ENCODE measurements at places on chromosomes 11 and 22. TPM values are rescaled to one million over a fixed set of nuclear protein-coding genes. Genes with fewer than 3 reads are reported as not detected.
A peak's percentile ranks its signal among the peaks of the same experiment; 100 is the strongest.

PAMR1 gene
- 2.0 TPM for polyA plus RNA-seq

OR52H1 gene
- polyA plus RNA-seq = not detected

SUSD2 gene
- 7.1 TPM for polyA plus RNA-seq

AIFM3 gene
- 1.4 TPM for polyA plus RNA-seq

GRAMD1B gene
- polyA plus RNA-seq = 0.79 TPM

PLA2G6 gene
- polyA plus RNA-seq = 74.1 TPM

SYT9 gene
- 0.08 TPM for polyA plus RNA-seq

DNA sequence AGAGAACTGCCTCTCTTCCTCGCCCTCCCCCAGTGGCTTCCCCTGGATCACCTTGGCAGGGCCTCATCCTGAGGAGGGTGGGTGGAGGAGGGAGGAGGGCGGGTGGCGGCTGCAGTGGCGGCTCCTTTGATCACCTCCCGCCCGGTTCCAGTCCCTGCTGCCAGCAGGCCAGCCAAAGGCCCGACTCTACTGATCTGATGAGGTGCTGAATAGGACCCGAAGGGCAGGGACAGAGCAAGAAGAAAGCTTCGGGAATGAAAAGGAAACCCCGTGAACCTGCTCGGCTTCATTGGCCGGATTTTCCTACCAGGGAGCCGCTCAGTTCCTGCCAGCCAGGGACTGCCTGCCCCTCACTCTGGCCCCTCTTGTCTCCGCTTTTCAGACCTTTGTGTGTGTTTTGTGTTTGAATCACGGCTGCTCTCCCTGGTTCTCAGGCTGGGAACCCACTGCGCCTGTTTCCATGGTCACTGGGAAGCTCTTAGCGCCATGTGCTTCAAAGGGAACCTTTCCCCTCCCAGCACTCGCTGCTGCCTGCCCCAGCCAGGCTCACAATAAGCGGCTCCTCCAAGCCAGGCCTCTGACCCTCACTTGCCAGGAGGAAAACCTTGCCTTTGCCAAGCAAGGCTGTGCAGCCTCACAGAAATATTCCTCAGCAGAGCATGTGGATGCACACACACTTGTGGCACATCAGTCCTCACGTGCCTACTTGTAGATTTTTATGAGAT lies 56.8 kb downstream of the C22orf31 start:
- DNase-seq = peak; percentile 60

DNA sequence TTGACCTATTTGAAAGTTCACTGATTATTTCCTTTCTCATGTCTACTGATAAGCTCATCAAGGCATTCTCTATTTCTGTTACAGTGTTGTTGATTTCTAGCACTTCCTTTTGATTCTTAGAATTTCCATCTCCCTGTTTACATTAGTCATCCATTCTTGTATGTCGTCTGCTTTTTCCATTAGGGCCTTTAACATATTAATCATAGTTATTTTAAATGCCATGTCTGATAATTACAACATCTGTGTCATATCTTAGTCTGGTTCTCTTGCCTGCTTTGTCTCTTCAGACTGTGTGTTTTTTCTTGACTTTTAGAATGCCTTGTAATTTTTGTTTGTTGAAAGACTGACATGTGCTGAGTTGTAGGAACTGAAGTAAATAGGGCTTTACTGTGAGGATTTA lies 602.1 kb downstream of the SOX6 start:
- no peak for DNase-seq

DNA sequence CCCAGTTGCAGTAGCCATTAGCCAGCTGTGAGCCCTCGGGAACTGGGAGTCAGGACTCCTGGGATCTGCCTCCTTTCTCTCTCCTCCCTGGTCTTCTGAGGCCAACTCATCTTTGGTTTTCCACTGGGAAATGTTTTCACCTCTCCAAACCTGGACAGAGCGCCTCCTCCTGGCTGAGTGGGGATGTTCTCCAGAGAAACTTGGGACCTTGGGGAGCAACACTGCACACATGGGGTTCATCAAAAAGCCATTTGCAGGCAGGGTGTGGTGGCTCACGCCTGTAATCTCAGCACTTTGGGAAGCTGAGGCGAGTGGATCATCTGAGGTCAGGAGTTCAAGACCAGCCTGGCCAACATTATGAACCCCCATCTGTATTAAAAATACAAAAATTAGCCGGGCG lies 145.4 kb downstream of the NECTIN1 start:
- no peak for DNase-seq

GRCh38 chr11:120771551-120772060 lies 252.3 kb upstream of the TBCEL start:
- no peak for DNase-seq

DNA sequence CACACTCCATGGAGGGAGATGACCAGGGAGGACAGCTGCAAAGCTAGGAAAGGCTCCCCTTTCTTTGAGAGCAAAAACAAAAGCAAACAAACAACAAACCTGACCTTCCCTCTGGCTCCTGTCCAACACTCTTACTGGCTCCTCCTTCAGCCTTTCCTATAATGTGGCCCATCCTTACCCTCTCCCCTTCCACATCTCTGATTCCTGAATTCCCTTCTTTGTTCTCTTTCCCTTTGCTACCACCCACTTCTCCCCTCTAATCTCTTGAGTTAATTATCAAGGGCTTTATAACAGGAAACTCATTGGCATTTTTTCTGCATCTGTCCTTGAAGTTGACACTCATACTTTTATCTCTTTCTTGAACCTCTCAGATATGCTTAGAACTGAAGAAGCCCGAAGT lies 56.3 kb downstream of the ZNF280B start:
- no peak for DNase-seq

- DNase-seq = no peak
Measured at GRCh38 chr11:133228471-133229329, 303.6 kb downstream of the OPCML start.

DNA sequence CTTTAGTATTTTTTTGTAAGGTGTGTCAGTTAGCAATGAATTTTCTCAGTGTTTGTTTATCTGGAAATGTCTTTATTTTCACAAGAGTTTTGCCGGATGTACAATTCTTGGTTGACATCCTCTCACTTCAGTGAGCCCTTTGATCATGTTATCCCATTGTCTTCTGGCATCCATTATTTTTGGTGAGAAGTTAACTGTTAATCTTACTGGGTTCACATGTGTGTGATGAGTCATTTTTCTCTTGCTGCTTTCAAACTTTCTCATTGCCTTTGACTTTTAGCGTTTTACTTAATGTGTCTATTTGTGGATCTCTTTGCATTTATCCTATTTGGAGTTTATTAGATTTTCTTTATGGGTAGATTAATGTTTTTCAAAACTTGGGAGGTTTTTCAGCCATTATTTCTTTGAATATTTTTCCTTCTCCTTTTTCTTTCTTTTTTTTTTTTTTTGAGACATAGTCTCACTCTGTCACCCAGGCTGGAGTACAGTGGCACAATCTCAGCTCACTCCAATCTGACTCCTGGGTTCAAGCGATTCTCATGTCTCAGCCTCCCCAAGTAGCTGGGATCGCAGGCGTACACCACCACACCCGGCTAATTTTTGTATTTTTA lies 100.5 kb upstream of the RRM1 start:
- no peak for DNase-seq

DNA sequence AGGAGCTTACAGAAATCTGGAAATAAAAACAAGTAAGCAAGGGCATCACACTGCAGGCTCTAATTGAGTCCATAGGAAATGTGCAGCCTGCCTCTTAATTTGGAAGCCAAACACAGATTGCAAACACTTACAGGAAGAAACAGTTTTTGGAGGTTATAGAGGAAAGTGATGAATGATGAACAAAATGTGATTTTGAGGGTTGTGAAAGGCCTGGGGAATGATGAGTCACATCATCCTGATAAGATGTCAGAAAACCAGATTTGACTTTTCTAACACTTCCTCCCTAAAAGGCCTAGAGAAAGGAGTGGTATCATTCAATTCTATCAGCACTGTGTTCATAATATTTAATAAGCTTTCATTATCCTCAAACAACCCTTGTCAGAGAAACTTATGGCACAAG lies 96.6 kb upstream of the POU2AF2 start:
- no peak for DNase-seq

GRCh38 chr11:13781153-13781552 lies 112.7 kb downstream of the FAR1 start:
- no peak for DNase-seq

Data from aorta (tissue), 5 donors.